ENCODE measurements at places on chromosomes 4 and X.

DNA sequence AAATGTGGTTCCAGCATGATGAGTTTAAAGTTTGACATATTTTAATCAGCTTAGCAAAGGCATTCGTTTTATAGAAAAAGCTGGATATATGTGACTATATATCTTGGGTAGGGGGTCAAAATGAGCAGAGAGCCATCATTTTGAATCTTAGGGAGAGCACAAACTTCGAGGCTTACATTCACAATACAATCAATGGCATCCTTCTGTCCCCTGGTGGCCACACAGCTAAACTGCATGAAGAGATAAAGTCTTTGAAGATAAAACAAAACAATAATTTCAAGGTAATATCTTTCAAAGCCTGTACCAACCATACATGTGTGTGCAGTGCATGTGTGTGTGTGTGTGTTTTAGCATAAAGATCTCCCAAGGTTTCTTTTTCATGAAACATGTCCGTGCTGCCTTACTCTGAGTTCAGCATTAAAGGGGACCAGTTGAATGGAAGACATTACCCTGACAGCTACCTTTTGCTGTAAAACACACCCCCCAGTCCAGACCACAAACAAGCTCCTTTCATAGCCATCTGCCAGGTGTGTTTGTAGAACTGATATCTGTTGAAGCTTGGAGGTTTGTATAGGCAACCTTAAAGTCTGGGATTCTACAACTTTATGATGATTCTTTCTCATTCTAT is 22.0 kb downstream of the DYNLT3 start:
- peak; percentile 75 for DNase-seq

DNA sequence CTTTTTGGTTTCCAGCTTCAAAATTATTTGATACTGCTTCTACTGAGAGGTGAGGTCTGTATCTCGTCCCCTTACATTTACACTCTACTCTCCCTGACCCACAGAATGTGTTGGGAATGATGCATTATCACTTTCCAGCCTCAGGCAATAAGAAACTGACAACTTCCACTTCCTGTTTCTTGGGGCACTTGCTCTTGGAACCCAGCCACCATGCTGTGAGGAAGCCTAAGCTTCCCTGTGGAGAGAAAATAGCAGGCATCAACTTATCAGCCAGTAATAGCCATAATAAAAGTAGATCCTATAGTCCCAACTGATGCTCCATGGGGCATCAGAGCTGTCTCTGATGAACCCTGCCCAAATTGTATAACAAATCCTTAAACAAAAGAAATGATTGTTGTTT is 32.6 kb downstream of the RELL1 start:
- no peak for DNase-seq

DNA sequence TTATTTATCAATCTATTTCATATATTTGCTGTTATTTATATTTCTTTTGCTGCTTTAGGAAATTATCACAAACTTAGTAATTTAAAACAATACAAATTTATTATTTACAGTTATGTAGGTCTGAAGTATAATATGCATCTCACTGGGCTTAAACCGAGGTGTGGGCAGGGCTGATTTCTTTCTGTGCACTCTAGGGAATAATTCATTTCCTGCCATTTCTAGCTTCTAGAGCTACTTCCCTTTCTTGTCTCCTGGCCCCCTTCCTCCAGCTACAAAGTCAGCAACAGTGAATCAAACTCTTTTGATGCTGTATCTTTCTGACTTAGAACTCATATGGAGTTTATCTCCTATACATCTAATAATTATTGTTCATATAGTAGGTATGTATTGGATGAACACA is 303.5 kb upstream of the ARSJ start:
- no peak for DNase-seq

DNA sequence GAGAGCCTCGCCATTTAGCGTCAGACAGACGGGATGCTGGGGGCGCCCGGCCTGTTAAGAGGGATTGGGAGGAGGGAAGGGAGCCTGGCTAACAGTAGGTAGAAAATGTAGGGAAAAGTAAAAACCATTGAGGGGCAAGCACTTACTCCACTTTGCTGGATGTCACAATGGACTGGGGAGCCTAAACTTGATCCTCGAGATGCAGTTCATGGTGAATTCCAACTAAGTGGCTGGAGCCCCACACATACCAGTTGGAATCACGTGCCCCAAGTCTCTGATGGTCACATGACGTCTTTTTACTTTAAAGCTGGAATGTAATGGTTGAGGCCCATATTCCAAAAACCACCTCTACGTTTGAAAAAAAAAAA is 1.5 kb downstream of the PLS3 start:
- peak; percentile 32 for DNase-seq

DNA sequence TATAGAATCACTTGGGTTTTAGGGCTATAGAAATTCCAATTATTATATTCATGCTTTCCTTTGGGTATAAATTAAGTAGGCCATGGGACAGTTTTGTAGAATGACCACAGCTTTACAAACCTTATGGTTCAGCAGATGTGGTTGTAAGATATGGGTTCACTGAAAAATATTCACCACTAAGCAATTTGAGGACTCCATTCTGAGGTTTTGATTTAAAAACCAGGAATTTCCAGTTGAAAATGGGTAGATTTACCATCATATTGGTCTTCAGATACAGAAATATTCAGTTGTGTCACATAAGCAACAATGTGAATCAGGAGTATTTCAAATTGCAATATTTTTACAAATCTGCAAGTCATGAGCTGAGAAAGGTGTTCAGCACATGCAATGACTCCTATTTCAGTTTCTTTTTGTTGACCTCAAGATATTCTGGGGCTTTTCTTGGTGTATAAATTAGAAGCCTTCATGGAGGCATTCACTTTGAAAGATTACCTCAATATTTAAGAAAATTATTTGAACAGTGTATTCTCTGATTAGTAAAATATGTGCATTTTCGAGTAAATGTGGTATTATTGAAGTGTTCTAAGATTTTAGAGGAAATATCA is 218.4 kb upstream of the HCCS start:
- DNase-seq: no peak

- DNase-seq: no peak
These were observed 50.1 kb upstream of the NSUN7 start for GRCh38 chr4:40699648-40700047.

Data from NCI-H526 (cell line).